Activated T-helper 2 cell treated with anti-CD3 and anti-CD28 coated beads, Interferon-gamma antibody, Interleukin-2, Interleukin-4, amounts not matched to agents 10 μg/mL and 5 μg/mL and 100 μg/mL, durations not matched to agents 14 hours and 24 hours and 36 hours (primary cell): ENCODE measurements at places on chromosomes 3 and 15. TPM values are rescaled to one million over a fixed set of nuclear protein-coding genes. Genes with fewer than 3 reads are reported as not detected.

The MRPL3 gene
- total RNA-seq: 149 and 157 TPM in 2 replicates

The PGBD4 gene
- 3.4 and 3.7 TPM in 2 replicates for total RNA-seq

The IMPDH2 gene
- total RNA-seq: 412 and 416 TPM in 2 replicates

The HGD gene
- 0.14 and 0.76 TPM in 2 replicates for total RNA-seq

The TRPM1 gene
- total RNA-seq: not detected in 2 replicates

The IL5RA gene
- total RNA-seq: 0.18 TPM in 1 of 2 replicates, not detected in the other

The SLC28A2 gene
- total RNA-seq: not detected in 2 replicates

The RAB6B gene
- 4.6 and 7.6 TPM in 2 replicates for total RNA-seq

The CAV3 gene
- total RNA-seq: not detected in 2 replicates

The PROK2 gene
- total RNA-seq: 0.25 TPM in 1 of 2 replicates, not detected in the other

The OR5K2 gene
- total RNA-seq: not detected in 2 replicates

DNA sequence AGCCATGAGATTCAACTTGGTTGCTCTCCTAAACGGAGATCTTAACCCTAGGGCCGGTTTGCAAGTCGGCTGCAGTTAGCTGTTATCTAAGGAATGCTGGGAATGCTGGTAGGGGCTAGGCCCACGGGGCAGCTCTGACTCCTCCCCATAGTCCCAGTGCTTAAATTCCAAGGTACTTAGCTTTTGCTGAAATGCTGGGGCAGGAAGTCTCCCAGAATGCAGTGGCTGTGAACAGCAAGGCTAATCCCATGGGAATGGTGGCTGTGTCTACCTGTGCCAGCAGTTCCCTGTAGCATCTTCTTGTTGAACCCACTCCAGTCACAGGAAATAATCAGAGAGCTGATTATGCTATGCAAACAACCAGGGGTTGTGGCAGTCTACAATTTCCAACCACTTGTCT lies 102.5 kb upstream of the TJP1 start:
- DNase-seq: no peak

GRCh38 chr3:55725681-55726500 lies 238.8 kb upstream of the WNT5A start:
- DNase-seq: no peak

DNA sequence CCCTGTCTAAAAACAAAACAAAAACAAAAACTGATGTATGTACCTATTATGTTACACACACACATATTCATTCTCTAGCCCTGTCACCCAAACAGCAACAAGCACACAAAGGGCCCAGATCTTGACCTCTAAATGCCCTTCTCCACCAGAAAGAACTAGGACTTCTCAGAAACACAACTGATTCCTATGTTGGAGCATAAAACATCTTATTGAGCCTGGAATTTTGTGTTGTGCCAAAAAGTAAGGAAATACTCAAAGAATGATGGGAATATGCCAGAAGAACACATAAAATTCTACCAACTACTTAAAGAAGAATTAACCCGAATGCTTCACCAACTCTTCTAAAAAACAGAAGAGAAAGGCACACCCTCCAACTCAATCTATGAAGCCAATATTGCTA lies 66.7 kb upstream of the OCA2 start:
- DNase-seq: no peak

DNA sequence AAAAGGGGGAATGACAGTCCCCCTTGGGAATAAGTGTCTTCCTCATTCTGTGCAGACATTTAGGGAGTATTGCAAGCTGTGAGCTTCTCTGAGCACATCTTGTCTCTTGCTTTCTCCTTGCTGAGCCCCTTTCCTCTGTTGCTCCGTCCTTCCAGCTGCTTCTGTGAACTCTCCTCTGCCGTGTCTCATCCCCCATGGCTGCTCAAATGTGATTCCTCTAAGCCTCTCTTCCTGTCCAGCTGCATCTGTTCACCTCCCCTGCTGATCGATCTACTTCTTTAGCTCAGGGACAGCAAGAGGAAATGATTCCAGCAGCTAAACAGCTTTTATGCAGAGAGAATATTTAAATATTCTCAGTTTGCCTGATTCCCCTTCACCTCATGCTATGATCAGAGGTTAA lies 328.0 kb upstream of the DNAJC19 start:
- DNase-seq: no peak

GRCh38 chr3:49346797-49347251 lies 7.0 kb upstream of the USP4 start:
- DNase-seq: no peak

DNA sequence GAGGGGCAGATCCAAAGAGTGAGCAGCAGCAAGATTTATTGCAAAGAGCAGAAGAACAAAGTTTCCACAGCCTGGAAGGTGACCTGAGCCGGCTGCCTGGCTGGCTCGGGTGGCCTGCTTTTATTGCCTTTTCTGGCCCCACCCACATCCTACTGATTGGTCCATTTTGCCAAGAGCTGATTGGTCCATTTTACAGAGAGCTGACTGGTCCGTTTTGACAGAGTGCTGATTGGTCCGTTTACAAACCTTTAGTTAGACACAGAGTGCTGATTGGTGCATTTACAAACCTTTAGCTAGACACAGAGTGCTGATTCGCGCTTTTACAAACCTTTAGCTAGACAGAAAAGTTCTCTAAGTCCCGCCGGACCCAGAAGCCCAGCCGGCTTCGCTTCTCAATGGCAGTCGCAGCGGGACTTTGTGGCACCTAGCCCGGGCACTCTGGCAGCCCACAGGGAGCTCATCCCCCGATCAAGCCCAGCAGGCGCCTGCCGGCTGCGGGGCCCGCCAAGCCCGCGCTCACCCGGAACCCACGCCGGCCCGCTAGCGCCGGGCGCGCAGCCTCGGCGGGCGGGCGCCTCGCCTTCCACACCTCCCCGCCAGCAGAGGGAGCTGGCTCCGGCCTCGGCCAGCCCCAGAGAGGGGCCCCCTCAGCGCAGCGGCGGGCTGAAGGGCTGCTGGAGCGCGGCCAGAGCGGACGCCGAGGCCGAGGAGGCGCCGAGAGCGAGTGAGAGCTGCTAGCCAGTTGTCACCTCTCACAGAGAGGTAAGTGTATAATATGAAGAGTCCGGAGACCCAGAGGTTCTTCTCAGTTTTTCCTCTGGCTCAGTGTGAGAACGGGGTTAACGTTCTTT lies 339.2 kb downstream of the CHL1 start:
- DNase-seq: no peak

- DNase-seq: peak; percentile 14
Measured at GRCh38 chr15:101137312-101137940, 114.4 kb downstream of the CHSY1 start.

DNA sequence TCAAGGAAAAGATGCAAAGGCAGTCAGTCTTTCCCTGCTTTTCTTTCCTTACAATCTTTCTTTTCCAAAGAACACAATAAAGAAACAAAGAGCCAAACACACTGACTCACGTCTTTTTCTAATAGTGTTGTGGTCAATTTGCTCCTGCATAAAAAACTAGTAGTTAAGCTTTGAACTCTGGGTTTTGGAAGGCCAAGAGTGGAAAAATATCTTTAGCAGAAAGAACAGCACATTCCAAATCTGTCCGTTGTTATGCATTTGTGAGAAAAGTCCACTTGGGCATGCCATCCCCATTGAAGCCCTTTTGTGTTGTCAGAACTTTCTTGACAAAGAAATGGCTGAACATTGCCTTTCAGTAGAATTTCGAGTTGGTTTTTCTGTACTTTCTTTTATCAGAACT lies 18.2 kb downstream of the COL8A1 start:
- DNase-seq: no peak

DNA sequence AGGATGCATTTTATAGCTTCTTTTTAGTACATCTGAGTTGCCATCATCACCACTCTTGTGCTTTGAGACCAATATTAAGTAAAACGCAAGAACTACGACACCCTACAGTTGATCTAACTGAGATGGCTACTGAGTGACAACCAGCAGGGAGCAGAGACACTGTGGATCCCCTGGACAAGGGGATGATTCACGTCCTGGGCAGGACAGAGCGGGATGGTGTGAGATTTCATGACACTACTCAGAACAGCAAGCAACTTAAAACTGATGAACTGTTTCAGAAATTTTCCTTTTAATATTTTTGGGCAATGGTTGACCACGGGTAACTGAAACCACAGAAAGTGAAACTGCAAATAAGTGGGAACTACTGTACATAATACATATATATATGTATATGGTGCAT lies 299.2 kb downstream of the ADAMTS17 start:
- DNase-seq: no peak

DNA sequence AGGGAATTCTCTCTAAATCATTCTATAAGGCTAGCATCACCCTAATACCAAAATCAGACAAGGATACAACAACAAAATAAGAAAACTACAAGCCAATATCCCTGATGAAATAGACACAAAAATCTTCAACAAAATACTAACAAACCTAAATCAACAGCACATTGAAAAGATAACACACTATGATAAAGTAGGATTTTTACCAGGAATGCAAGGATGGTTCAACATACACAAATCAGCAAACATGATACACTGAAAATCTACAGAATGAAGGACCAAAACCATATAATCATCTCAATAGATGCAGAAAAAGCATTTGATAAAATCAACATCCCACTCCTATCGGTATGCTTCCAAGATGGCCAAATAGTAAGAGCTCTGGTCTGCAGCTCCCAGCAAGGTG lies 39.5 kb downstream of the ALDH1A2 start:
- DNase-seq: no peak

- no peak for DNase-seq
Measured at GRCh38 chr3:113304856-113305540, 93.6 kb downstream of the BOC start.

GRCh38 chr3:43465109-43465508 lies 156.7 kb downstream of the ANO10 start:
- no peak for DNase-seq

GRCh38 chr3:15271785-15272381 lies 60.5 kb downstream of the SH3BP5 start:
- peak; percentile 75 for DNase-seq

DNA sequence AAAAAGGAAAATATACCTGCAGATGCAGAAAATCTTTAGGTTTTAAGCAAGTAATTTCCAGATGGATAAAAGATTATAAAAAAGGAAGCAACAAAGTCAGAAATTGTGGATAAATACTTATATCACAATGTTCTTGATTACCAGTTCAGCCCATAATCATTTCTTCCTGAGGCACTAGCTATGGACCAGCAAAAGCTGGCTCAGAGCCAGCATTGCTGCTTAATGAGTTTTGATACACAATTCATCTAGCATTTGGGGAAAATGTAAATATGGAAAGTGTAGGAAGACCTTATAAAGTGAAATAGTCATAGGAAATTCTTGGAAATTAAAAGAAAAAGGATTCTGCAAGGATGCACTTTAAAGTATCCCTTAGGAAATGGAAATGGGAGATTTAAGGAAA lies 168.3 kb upstream of the GBE1 start:
- DNase-seq: no peak

- no peak for DNase-seq
Measured at GRCh38 chr3:19065027-19065426, 83.3 kb upstream of the KCNH8 start.

DNA sequence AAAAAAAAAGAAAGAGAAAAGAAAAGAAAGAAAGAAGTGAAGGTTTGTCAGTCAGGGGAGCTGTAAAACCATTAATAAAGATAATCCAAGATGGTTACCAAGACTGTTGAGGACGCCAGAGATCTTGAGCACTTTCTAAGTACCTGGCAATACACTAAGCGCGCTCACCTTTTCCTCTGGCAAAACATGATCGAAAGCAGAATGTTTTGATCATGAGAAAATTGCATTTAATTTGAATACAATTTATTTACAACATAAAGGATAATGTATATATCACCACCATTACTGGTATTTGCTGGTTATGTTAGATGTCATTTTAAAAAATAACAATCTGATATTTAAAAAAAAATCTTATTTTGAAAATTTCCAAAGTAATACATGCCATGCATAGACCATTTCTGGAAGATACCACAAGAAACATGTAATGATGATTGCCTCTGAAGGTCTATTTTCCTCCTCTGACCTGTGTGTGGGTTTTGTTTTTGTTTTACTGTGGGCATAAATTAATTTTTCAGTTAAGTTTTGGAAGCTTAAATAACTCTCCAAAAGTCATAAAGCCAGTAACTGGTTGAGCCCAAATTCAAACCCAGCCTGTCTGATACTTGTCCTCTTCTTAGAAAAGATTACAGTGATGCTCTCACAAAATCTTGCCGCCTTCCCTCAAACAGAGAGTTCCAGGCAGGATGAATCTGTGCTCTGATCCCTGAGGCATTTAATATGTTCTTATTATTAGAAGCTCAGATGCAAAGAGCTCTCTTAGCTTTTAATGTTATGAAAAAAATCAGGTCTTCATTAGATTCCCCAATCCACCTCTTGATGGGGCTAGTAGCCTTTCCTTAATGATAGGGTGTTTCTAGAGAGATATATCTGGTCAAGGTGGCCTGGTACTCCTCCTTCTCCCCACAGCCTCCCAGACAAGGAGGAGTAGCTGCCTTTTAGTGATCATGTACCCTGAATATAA lies 2.0 kb downstream of the B2M start:
- peak; percentile 8 for DNase-seq

DNA sequence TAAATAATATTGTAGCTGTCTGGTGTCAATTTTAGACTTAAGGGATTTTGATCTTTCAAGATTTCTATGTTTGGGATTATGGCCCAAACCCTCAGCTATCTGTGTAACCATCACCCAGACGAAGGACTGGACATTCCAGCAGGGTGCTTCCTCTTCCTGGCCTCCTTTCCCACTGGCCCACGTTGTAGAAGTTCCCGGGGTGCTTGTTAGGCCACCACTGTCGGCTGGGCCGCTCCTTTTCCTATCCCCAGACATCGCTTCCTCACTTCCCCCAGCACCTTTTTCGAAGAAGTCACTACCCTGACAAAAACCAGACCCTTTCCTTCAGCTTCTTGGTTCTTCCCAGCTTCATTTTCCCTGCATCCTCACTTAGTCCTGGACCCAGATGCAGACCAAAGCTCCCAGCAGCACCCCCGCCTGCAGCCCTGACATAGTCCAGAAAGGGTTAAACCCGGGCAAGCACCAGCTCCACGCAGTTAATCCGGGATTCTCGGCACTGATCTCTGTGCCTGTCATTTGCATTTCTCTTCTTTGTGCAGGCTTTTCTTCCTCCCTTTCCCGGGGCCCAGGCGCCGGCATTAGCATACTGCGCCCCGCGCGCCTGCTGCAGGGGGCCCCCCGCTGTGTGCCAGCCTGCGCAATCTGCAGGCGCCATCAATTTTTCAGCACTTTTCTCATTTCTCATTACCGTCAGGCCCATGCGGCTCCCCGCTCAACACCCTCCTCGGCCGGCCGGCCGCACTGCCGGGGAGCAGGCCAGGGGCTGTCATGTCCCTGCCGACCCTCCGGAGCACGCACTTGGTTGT lies 90.6 kb downstream of the ZNF621 start:
- DNase-seq: no peak

DNA sequence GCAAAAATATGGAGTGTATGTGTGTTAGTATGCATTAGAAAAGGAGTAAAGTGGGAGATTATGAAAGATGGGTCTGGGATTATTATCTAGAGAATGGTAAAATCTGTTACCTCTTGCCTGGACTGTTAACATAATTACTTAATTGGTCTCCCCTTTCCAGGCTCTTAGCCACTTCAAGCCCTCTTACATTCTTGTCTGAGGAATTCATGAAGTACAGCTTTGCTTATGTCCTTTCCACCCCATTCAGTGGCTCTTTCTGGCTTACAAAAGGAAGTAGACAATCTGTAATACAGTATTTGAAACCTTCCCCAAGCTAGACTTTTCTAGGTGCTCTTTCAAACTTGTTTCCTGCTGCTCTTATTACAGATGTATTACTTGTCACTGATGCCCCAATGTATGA lies 129.8 kb downstream of the MBNL1 start:
- no peak for DNase-seq
